H1 (cell line): ENCODE measurements at places on chromosomes 3 and 15.
A peak's percentile ranks its signal among the peaks of the same experiment; 100 is the strongest.

DNA sequence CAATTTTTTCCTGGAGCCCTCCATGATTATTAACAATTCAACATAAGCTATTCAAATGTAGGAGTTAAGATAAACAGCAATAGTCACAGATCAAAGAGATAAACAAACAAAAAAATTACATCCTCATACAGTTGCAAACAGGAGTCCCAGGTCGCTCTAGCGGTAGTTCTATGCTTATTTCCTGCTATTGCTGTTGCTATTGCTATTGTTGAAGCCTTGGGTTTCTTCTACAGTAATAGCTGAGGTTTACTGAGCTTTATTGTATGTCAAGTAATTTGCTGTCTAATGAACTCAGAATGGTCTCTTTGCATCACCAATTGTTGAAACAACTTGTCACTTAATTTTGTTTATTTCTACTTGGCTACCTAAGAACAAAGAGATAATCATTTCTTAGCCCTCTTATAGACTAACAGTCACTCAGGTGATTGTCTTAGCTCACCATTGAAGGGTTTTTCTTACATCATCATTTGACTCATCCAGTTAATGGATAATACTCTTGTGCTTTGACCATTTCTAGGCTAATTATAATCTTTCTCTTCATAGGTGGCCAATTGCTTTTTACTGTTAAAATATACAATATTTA lies 654.6 kb downstream of the MECOM start:
- no peak for DNase-seq

DNA sequence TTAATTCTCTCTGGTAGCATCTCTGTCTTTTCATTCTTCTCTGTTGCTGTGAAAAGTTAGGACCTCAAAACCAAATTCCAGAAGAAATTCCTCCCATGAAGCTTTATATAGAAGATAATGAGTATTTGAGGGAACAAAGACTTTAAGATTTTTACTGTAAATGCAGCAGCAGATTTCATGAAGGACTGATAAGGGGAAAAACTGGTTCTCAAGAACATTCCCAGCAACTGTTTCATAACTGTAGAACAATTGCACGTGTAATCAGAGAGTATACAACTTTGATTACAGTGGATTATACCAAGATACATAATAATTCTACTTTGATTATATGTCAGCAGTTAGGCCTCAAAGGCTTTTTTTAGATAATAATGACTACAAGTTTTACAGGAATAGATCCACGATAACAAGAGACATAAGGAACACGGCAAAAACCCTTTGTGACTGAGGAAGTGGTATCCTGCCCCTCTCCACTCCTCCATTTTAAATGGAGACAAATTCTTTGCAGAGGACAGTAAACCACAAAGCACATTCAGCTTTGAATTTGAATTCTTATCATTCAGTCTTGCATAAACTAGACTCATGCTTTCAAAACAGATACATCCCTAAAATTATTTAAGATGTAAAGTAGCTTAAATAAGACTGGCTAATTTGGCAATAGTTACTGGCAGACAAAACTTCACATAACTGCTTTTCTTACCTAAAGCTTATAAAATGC lies 42.9 kb upstream of the DIPK2A start:
- no peak for DNase-seq

- no peak for DNase-seq
Observed at GRCh38 chr3:126753191-126754160, 49.4 kb downstream of the CHCHD6 start.

DNA sequence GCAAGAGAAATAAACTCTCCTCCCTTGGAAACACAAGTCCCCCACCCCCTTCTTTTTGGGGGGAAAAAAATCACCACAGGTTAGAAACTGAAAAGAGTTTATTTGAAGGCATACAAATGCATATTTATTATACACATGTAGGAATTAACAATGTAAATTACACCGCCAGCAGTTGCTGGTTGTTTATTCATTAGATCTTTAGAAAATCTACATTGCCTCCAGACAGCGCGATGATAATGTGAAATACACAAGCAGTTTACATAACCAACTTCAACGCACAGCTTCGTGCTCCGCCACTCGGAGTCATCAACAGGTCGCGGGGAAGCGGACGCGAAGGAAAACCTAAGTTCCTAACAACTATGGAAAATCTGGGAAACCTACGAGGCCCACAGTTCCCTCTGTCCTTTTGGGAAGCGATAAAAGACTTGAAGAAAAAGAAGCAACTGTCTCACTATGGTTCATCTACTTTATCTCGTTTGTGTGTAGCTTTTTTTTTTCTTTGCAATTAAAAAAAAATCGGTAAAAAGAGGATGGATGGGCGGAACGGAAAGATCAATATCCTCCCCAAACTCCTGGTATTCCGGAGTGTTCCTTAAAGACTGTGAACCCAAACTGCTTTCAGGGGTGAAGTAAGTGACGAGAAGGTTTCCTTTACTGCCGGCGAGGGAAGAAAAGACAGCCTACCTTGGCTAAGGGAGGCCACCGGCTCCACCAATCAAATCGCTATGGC lies 8.4 kb upstream of the FOXB1 start:
- DNase-seq: peak; percentile 55

DNA sequence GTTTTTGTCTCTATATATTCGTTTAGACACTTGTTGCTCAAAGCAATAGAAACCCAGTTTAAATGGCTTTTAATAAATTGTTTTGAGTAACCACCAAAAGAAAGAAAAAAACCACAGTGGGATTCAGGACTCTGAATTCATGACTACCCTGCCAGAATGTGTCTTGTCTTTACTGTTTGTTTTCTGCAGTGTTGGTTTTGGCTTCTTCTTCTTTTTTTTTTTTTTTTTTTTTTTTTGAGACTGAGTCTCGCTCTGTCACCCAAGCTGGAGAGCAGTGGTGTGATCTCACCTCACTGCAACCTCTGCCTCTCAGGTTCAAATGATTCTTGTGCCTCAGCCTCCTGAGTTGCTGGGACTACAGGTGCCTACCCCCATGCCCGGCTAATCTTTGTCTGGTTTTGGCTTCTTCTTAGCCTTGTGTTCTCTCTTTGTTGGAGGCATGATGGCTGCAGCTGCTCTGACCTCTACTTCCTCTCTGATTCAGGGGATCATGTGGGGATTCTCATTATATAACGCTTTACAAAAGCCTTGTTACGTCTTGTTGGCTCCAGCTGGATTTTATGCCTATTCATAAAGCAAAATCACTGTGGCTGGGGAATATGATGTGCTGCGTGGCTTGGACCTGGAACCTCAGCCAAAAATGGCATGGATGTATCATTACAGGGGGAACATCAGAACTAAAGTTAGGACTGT lies 54.0 kb downstream of the PLS1 start:
- no peak for DNase-seq

GRCh38 chr3:133294253-133294652 lies 105.6 kb upstream of the BFSP2 start:
- DNase-seq: no peak

GRCh38 chr15:65404186-65404872 lies 18.4 kb downstream of the IGDCC4 start:
- DNase-seq: no peak
